ENCODE measurements at places on chromosomes 12 and 14.

DNA sequence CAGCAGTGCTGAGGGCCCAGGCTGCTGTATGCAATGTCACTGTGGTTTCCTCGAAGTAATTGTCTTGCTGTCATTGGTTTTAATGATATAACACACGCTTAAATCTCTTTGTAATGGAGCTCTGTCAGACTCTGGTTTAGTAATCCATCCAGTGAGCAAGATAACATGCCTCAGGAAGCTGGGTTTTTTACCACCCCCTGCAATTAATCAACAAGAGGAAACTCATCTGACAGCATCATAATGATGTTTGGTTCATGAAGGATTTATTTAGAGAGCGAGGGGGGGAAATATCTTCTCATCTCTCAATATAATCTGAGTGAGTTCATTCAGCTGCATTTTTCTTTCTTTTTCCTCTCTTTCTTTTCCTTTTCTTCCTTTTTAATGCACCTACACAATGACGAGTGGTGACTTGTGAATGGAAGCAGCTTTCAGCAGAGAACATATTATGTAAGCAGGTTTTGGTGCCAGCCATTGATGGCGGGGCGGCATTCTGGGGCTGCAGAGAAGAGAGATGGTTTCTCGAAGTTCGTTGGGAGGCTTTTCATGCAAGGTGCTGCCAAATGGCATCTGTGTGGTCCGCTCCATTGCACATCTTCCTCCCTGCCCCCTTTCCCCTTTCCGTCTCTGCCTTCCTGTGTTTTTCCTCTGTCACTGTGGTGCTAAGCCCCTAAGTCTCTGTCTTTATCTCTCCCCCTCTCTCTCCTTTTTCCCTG is 6.7 kb downstream of the RPH3A start:
- no peak for DNase-seq

DNA sequence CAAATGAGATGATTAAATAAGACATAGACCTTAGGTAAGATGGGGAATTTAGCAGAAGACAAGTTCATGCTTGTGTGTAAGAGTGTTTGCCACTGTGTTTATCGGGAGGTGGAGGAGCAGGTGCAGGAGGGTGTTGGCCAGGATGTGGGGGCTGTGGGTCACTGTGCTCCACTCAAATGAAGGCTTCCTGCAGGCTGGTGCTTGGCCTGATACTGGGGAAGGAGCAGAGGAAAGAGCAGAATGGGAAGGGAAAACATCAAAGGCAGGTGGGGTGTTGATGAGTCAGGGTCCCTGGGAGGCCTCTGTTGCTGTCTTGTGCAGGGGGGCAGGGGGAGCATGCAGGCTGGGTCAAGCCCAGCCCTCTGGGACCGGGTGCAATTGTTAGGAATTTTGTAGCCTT is 126.5 kb downstream of the TSPAN9 start:
- DNase-seq: no peak

DNA sequence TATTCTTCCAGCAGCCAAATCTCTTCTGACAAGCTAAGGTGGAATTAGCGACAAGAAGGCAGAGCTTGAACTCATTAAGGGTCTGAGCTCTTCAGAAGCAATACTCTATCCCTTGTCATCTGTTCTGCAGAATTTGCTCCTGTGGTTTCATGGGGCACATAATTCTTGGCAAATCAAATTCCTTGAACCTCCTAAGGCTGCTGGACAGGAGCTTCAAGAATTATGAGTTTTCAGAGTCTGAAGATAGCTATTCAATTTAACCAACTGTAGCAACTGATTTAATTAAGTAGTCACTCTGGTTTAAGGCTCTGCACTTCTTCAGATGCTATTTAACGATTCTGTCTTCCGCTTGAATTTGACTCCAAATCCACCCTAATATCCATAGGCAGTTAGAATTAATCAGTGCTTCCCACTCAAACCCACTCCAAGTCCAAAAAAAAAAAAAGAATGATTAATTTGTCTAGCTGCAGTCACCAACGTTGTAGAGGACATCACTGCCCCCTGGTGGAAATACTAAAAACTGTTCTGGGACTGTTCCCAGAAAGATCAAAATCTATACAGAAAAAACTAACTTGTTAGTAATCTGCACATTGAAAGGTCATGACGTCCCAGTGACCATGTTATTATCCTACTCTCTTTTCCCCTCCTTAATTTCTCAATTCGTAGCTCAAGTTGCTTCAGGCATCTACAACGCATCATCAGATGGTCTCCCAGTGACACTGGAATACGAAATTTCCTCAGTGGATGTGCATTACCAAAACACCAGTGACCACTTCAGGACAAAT is 169.9 kb downstream of the KIF21A start:
- peak; percentile 77 for DNase-seq

DNA sequence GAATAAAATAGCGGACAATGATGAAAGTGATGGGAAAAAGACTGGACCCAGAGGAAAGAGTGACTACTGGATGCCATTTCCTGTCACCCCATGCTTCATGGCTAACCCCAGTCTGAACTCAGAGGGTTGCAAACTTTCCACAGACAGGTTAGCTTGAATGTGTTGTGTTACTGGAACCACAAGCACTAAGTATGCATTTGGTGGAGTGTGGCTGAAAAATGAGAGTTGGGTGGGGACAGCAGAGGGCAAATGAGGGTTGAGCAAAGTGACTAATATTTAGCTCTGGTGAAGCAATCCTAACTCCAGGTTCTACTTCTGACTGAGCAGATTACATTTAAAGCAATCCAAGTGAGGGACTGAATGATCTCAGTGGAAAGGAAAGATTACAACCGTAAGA is 1.6 kb downstream of the SLC16A7 start:
- DNase-seq: no peak

DNA sequence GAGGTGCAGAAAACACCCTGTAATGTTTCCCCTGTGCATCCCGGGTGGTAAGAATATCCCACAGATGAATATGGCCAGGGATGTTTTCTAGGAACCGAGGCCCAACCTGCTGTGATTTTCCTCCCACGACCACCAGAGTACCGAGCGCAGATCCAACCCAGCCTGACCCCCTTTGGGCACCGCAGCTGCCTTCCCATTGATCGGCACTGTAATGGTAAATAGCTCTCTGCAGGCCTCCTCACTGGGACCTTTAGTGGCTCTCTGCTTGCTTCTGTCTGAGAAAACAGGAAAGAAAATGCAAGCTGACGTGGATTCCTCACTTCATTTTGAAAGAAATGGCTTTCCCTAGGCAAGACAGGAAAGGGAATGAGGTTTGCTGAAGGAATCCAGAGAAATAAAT is 2.4 kb upstream of the RAB15 start:
- DNase-seq: no peak

DNA sequence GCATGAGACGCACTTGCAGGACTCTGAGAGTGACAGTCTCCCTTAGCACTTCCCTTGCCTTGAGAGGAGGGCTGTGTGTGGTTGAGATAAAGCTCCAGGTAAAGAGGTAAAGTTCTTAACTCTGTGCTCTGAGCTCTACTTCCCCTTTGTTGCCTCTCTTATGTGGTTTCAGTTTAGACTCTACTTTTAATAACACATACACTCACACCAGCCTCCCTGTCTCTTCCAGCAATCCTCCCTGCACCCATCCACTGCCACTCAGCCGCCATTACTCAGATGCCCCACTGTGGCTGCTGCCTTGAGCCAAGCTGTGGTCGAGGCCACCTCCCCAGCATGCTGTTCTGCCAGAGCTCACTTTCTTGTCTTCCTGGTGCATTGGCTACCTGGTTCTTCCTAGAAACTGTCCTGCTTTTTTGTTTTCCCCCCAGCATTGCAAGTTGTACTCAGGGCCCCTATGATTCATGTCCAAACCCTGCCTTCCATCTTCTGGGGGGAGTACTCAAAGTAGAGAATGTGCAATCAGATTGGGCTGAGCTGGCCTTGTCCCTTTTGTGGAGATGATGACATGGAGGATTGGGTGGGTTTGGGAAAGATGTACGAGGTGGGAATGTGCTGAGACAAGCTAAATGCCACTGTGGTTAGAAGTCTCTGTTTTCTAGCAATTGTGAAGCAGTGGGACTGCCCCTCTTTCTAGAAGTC is 115.5 kb upstream of the PARP11 start:
- no peak for DNase-seq

DNA sequence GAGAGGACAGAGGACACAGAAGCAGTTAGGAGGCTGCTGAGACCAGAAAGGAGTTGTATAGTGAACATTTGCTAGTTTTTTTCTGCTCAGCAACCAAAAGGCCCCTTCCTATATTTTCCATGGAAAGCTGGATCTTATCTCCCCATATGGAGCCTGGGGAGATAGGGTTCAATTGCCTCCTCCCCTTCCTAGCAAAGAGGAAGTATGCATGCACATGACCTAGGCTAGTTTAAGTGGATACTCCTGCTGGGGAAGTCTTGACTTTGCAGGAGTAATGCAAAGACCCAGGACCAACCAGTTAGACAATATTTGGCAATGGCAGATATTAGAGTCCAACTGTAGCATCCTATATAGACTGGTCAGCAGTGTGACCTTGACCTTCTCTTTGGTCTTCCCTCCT is 15.1 kb downstream of the CHD8 start:
- DNase-seq: no peak

Data from retina (tissue), 1 donor.